Epithelial cell of proximal tubule (primary cell): ENCODE measurements at places on chromosomes 6 and 20. TPM values are rescaled to one million over a fixed set of nuclear protein-coding genes. Genes with fewer than 3 reads are reported as not detected.

DNA sequence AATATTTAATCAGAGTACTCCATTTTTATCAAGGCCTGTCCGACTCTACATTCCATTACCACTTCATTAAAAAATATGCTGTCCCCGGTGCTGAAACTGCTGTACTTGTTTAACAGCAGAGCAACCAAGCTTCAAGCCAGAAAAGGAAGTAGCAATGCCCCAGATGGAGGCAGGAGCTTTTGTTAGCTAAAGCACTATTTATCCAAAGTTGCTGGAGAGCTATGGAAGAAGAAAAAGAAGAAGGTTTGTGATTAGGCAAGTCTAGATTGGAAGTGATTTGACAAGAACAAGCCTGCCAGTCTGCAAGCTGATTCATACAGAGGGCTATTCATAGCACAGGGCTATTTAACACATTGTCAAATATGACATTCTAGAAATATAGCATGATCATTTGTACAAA lies 160.9 kb upstream of the SPTLC3 start:
- DNase-seq, result no peak

DNA sequence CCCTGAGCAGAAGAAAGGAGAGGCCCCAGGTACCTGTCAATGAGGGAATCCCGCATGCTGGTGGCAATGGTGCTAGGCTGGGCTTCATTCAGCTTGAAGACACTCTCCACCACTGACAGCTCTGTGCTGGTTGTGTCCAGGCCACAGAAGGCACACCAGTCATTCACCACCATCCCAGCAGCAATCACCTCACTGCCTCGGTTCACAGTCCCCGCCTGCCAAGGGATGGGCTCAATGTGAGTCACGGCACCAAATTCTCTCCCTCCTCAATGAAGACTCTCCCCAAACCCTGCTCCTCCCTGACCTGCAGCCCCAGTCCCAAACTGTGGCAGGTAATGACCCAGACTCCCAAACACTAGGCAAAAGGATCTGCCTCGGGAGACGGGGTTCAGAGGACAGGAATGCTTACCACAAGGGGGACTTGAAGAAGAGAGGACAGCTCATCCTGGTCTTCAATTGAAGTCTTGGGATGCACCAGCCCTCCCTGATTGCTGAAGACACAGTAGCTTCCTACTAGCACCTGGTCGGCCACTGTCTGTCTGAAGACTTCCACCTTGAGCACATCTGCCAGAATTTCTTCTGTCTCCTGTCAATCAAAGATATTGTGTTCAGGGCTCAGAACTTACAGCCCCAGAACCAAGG lies 1.7 kb upstream of the MMP24OS start:
- DNase-seq, result no peak

DNA sequence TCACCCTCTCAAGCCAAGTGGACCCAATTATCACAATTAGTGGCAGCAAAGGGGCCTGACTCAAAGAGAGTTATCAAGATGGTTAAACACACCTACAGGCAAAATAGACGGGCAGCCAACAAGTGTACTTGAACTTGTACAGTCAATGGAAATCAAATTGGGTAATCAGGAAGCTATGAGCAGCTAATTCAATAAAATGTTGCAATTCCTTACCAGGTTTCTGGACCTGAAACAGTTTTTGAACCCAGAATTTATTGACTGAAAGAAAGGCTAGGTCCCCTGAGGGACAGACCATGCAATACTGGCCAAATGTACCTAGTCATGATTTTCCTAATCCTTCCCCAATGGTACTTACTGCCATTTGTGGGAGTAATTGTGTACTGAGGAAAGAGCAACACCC lies 679.8 kb downstream of the EPM2A start:
- no peak for DNase-seq

DNA sequence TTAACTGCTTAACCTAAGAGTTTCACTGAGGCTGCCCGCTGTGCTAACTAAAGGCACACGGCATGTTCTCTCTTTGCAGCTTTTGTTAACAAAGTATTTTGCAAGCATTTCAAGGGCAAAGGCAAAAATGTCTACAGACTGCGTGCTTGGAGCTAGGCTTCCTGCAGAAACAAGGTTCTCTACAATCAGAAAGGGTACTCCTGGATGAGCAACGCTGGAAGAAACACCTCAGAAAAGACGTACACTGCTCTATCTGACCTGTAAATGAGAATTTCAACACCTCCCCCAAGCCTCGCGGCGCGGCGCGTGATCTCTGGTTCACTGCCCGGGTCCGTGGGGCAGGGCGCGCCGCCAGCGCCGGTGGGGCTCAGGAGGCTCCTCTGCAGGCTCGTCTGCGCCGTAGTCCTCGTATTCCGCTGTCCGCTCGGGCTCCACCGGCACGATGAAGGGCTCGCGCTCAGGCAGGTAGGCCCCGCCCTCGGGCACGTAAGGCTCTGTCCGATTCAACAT lies 120.9 kb downstream of the COL12A1 start:
- DNase-seq, result no peak

The ROS1 gene
- not detected in 2 replicates for total RNA-seq

The VSTM2L gene
- 2.8 and 4.5 TPM in 2 replicates for total RNA-seq

DNA sequence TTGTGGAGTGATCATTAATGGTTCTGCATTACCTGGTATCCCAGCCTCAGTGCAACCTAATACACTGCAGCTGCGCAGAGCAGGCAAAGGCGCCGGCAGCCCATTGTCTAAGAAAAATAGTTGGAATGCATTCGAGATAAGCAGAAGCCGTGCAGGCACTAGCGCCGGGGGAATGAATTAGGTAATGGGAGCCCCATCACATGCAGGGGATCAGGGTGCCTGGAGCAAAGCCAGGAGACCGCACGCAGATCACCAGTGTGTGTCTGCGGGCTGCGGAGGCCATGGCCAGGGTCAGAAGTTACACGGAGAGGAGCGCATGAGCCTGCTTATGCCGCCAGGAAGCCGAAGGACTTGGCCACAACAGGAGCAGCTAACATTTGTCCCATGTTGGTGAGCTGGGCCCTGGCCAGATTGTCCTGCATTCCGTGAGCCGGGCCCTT lies 156.8 kb downstream of the DLL1 start:
- no peak for DNase-seq

DNA sequence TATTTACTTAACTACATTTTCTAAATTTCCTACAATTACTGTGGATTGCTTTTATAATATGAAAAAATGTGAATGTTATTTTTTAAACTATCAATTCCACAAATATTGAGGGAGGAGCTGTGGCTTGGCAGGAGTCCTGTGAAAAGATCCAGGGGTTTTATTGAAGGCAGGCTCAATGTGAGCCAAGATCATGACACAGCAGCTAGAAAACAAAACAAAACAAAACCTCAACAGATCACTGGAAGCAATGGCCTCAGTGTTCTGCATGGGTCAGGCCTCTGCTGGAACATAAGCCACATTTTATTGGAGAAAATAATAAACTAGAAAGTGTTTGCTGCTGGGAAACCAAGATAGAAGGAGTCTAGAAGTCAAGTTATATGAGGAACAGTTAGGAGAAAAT lies 19.4 kb upstream of the RCAN2 start:
- no peak for DNase-seq

DNA sequence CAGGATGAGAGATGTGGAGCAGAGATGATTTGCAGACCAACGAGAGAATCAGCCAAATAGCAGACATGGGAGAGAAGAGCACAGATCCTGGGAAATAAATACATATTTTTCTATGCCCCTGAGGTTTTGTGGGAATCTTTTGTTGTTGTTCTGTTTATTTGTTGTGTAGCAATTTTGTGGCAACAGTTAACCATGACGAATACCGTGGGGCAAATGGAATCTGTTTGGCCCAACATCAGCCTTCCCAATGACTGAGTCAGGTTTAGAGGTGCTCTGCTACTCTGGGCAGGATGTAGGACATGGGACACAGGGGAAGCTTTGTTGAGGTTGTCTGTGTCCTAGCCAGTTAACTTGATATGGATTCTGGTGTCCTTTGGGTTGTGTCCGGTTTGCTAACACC lies 7.9 kb upstream of the SLC2A10 start:
- no peak for DNase-seq

The PHF20 gene
- 19.0 and 28.4 TPM in 2 replicates for total RNA-seq

DNA sequence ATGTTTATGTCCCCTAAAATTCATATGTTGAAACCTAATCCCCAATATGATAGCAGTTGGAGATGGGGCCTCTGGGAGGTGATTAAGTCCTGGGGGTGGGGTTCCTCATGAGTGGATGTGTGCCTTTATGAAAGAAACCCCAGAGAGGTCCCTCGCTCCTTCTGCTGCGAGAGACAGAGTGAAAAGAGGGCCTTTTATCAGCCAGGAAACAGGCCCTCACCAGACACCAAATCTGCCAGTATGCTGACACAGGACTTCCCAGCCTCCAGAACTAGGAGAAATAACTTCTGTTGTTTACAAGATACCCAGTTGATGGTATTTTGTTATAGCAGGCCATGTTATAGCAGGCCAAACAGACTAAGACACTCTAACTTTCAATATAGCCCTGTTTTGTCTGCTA lies 100.9 kb upstream of the NFATC2 start:
- no peak for DNase-seq

The PRSS35 gene
- 0.06 and 0.14 TPM in 2 replicates for total RNA-seq

The CITED2 gene
- 56.1 and 112 TPM in 2 replicates for total RNA-seq

The ZSCAN16 gene
- 6.7 and 7.4 TPM in 2 replicates for total RNA-seq

- no peak for DNase-seq
Measured at GRCh38 chr6:2103765-2104523, 141.5 kb downstream of the GMDS start.

- no peak for DNase-seq
Measured at GRCh38 chr6:143845033-143845432, 1.9 kb downstream of the LTV1 start.

The EYS gene
- total RNA-seq, result 0.06 and 0.07 TPM in 2 replicates

DNA sequence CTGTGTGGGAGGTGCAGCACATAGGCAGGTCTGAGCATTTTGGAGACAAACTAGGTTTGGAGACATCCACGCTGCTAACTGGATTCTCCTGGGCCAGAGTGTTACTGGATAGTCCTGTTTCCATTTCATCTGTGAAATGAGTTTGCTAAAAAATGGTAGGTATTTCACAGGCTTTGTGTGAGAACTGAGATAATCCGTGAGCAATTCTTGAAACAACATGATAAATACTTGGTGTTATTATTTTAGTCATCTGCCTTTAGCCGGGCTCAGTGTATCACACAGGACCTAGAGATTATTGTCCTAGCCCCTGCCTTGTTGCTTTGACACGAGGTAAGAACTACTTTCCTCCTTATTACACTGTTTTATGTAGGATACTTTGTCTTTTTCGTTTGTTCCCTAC lies 63.0 kb downstream of the PRR18 start:
- no peak for DNase-seq

- DNase-seq, result no peak
Measured at GRCh38 chr20:10171864-10172751, 46.5 kb upstream of the SNAP25 start.

The ENPP5 gene
- total RNA-seq, result 1.5 and 2.5 TPM in 2 replicates

DNA sequence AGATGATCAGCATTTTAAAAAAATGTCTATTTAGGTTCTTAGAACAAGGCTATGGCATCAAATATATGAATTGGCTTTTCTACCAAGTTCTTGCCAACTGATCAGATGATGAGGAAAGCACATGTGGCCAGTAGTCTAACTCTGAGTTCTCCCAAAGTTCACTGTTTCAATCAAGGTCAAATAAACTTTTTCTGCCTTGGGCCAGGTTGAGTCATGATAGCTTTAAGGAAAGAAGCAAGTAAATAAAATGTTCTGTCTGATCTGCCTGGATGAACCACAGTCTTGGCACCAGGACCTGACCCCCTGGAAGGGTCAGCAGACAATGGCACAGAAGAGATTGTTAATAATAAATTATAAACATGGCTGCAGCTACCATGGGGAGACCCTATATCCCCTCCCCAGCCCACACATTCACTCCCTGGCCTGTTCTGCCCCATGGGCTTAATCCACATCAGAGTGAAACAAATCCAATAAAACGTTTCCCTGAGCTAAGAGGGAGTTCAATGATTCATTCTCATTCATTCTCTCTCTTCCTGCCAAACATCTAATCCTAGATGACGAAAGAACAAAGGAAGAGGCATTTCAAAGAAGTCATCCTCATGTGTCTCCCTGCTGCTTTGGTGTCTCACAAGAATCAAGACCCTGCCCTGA lies 661.6 kb downstream of the DHX35 start:
- DNase-seq, result no peak

The GMPR gene
- 0.81 and 1.2 TPM in 2 replicates for total RNA-seq

DNA sequence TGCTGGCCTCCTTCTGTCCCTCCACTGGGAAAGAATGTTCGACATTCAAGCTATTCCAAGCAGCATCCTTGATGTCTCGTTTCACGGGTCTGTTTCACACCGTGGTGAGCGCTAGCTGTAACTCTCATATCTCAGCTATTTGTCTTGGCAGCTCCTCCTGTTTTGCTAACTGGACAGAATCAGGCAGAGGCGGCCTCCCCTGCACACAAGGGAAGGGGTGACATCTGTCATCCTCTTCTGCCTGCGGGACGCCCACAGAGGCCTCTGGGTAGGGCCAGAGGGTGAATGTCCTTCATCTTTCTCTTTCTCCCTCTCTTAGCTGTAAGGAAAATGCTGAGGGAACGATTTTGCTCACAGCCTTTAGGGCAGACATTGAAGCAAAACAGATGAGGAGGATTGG lies 232.8 kb upstream of the GMDS start:
- DNase-seq, result peak; percentile 29

GRCh38 chr6:44675449-44675848 lies 287.9 kb downstream of the CDC5L start:
- no peak for DNase-seq

The CD83 gene
- 3.7 and 7.1 TPM in 2 replicates for total RNA-seq

The OR2H1 gene
- total RNA-seq, result not detected in 2 replicates

DNA sequence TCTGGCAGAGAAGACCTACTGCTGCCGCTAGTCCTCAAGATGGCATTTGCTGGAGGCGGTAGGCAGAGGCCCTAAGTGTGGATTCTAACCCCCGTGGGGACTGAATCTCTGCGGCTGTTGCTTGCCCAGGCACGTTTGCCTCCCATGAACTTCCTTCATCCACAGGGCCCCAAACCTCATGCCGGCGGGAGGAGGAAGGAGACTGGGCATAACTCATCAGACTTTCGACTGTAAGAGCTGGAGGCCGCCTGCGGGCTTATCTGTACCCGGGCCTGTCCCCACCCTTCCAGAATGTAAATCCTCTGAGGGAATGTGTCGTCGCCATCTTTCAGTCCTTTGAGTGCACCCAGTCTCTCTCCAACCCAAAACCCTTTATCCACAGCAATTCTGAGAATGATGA lies 990 bp downstream of the ZFP57 start:
- no peak for DNase-seq

DNA sequence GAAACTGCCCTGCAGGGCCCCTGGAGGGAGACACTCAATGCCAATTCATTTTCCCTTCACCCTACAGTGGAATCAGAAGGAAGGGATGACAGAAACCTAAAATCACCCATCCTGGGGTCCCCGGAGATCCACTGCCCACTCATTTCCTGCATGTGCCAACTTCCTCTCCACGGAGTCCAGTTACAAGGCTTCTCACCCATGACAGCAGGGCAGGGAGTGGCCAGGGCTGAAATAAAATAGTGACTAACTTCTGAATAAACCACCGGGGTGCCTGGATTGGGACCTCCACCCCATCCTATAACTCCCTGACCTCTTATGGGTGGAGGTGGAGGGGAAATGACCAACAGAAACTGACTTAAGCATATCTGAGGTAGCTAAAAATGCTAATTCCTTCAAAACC lies 362.3 kb downstream of the MAFB start:
- DNase-seq, result no peak
